Left cardiac atrium (tissue), 4 donors: ENCODE measurements at places on chromosomes 1 and 21.

DNA sequence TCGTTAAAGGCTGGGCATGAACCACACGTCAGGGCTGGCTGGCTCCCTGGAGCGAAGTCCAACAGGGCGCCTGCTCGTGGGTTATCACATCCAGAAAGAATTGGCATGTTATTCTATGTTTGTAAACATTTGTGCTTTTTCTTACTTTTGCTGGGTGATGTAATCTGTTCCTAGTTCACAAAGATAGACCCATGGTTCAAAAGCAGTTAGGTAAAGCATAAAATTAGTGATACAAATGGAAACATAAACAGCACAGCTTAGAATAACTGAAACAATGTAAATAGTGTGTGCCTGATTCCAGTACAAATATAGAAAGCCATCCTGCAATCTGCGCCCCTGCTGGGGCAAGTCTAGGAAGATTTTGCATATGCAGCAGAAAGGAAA lies 184.0 kb upstream of the C1orf174 start:
- no peak for DNase-seq

DNA sequence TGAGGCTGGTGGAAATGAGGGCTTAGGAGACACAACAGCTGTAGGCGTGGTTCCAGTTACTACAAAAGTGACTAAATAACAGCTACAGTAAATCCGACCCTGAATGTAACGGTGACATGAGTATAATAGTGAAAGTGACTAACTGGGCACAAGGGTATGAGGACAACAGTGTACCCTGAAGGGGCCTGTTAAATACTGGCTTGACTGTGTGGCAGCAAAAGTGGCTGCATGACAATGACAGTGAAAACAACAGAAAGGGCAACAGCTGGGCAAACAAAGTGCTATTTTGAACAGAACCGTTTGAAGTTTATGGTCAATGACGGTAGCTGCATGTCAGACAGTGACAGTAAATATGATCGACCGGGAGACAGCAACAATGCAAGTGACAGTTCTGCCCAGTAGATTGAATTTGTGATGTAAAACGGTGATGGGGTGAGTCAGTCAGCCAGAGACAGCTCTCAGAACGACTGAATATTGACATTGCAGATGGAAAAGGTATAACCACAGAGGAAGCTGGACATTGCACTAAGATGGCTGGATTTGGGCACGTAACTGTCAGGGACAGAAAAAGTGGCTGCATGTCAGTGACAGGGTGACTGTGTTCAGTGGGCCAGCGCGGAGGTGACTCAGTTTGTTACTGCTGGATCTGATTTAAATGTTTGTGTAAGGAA lies 1.2 kb upstream of the ZBTB40 start:
- DNase-seq, result no peak

- no peak for DNase-seq
These were observed 33.1 kb downstream of the TRIM67 start for GRCh38 chr1:231194843-231195516.

DNA sequence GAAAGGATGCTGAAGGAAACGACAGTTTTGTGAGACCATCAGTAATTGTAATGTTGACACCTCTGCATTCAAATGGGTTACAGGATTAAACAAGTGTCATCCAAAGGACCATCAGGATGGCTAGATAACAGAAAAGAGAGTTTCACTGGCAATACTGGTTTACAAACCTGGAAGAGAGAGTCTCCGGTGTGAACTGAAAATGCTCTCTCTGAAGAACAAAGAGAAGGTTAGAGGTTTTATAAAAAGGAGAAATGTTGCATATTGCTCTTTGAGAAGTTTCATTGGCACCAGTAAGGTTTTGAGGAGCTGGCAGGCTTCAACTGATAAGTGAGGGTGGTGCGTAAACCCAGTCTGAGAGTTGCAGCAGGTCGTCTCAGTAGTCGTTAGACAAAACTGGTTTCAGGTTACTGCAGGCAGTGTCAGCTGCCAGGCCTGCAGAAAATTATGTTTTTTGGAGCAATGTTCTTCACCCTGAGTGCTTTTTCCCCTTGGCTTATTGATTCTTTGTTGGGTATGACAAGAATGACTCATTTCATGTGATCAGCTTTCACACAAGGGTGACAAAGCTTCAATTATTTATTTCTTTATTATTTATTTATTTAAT lies 42.2 kb downstream of the KCNK1 start:
- DNase-seq, result no peak

DNA sequence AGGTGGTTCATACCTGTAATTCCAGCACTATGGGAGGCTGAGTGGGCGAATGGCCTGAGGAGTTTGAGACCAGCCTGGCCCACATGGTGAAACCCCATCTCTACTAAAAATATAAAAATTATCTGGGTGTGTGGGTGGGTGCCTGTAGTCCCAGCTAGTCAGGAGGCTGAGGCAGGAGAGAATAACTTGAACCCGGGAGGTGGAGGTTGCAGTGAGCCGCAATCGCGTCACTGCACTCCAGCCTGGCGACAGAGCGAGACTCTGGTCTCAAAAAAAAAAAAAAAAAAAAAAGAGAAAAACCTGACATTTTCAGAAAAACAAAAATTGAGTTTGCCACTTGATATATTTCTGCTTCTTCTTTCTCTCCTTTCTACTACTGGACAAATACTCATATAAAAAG lies 24.3 kb downstream of the CA6 start:
- no peak for DNase-seq

GRCh38 chr1:82564333-82564732 lies 763.6 kb downstream of the ADGRL2 start:
- no peak for DNase-seq

- no peak for DNase-seq
These were observed 83.5 kb downstream of the SPATA46 start for GRCh38 chr1:162293073-162293692.

DNA sequence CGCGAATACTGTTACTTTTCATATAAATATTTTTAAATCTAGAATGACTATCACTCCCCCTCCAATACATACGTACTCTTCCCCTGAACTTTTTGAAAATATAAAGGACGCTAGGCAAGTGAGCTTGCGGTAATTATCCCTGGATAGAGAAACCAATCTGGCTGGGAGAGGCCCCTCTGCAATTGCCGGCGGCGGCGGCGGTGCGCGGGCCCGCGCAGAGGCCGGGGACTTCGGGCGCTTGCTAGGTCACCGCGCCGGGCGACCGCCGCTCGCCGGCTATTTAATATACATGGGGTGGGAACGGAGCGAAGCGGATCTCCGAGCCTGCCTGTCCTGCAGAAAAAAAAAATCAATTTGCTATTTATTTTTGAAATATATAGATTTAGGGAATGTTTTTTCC lies 416.3 kb upstream of the ESRRG start:
- no peak for DNase-seq

DNA sequence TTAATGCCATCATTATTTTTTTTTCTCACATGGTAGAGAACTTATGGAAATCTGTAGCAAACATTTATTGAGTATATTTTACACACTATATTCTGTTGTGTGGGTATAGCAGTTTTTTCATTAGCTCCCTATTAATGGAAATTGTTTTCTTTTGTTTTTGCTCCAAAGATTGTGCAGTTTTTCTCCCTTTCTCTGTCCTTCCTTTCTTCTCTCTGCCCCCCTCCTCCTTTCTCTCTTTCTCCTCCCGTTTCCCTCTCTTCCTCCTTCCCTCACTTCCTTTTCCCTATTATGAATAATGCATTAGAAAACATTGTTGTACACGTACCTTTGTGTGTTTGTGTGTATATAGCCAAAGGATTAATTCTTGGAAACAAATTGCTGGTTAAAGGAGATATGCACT lies 20.6 kb downstream of the CDC73 start:
- DNase-seq, result no peak

- no peak for DNase-seq
These were observed 9.5 kb downstream of the ATP6V1G3 start for GRCh38 chr1:198530953-198531352.

DNA sequence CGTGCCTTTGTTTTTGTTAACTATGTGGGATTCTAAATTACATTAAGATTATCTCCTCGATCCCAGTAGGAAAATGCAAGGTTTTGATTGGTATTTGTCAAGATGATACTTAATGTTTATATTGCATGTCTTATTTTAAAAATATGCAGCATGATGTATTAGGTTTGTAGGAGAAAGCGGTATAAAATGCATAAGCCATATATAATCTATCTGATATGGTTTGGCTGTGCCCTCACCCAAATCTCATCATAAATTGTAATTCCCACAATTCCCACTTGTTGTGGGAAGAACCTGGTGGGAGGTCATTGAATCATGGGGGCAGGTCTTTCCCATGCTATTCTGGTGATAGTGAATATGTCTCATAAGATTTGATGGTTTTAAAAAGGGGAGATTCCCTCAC lies 198.1 kb upstream of the NCAM2 start:
- no peak for DNase-seq

DNA sequence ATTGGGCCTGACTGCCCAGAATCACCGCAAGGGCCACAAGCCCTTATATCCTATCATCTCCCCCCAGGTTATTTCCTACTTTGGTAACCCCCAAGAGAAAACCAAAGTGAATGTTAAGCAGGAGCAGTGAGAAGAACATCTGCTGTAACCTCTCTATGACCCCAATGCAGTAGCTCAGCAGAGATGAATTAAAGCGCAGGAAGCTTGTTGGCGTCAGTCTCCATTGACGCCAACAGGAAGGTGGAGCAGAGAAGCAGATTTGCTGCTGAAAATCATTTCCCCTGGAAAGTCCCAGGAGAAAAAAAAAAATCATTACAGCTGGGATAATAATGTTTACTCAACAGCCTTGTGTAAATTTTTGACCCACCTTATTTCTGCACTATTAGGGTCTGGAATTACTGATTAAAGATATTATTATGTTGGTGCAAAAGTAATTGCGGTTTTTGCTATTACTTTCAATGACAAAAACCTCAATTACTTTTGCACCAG lies 33.2 kb upstream of the FAM163A start:
- DNase-seq, result peak; percentile 30

DNA sequence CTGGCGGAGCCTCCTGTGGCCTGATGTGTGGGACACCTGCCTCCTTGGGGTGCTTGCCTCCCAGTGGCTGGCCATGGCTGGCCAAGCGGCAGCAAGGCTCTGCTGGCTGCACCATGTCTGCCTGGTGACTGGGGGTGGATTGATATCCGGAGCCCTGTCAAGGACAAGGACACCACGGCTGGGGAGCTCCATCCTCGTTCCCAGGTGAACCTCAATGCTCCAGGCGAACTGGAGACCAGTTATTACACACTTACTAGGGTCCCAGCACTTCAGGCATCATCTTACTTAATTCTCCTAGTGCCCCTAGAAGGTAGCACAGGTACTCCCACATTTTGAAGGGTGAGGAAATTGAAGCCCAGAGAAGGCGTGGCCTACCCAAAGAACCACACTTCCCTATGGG lies 15.2 kb downstream of the SPATA21 start:
- no peak for DNase-seq

DNA sequence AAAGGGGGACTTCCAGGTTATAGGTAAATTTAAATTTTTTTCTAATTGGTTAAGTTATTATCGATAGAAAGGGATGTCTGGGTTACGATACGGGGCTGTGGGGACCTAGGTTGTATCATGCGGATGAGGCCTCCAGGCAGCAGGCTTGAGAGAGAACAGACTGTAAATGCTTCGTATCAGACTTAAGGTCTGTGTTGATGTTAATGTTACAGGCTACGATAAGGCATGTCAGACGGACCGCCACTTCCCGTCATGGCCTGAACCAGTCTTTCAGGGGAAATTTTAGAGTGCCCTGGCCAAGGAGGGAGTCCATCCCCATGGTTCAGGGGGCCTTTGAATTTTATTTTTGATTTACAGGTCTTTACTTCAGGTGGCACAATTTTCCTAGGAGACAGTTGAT lies 16.7 kb downstream of the ABCG1 start:
- no peak for DNase-seq

GRCh38 chr1:36590771-36591170 lies 108.1 kb upstream of the CSF3R start:
- DNase-seq, result no peak

- DNase-seq, result no peak
These were observed 21.0 kb upstream of the PIK3CD start for GRCh38 chr1:9630331-9631111.

GRCh38 chr1:182392050-182393028 lies 749 bp upstream of the GLUL start:
- DNase-seq, result peak; percentile 63

- DNase-seq, result no peak
These were observed 72.6 kb downstream of the TOR3A start for GRCh38 chr1:179154437-179154836.

GRCh38 chr21:46603228-46603627 lies 1.7 kb downstream of the S100B start:
- no peak for DNase-seq
